Activated CD4-positive, alpha-beta T cell treated with anti-CD3 and anti-CD28 coated beads, Interleukin-2, amount 10 ng/mL, durations not matched to agents 24 days and 14 days (primary cell): ENCODE measurements at places on chromosomes 2 and 18.

- DNase-seq, result no peak
These were observed 82.2 kb downstream of the PLB1 start for GRCh38 chr2:28577791-28578680.

DNA sequence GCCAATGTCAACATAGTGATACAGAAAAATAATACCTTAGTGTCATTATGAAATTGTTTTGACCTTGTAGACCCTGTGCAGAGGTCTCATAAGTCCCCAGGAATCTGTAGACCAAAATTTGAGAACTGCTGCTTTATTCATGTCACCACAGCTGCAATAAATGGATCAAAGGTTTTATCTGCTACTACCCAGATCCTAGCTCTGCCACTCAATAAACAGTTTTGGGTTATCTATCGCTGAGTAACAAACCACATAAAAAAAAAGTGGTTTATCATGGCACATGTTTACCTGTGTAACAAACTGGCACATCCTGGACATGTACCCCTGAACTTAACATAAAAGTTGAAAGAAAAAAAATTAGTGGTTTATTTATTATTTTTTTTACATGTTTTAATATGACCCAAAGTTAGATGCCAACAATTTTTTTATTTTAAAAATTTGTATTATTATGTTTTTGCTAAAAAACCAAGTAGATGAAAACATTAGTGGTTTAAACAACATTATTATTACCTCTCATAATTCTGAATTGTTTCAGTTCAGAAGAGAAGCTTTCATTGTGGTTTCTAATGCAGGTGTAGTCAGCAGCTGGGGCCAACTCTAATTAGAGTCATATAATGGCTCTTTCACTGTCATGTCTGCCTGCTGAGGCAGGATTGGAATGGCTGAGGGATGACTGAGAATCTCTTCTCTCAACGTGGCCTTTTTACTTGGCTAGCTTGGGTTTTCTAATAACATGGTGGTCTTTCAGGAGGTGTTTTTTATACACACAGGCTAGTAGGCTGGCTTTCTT is 103.3 kb upstream of the SLC38A11 start:
- DNase-seq, result no peak

- DNase-seq, result peak; percentile 81
These were observed 647 bp downstream of the PSME4 start for GRCh38 chr2:53969968-53970723.

DNA sequence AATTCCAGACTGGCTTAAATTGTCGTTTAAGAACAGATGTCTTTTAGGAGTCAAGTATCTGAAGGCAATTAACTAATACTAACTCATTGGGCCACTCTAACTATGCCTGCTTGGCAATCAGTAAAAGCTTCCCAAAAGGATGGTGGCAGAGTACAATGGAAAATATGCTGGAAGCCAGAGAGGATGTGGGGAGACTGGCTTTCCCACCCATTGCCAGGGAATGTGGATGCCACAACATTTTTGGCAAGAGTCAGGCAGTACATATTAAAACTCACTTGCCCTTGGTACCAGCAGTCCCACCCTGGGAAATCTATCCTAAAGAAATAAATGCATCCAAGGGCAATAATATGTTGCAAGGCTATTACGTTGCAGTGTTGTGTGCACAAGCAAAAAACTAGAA is 74.0 kb upstream of the FZD7 start:
- DNase-seq, result no peak

DNA sequence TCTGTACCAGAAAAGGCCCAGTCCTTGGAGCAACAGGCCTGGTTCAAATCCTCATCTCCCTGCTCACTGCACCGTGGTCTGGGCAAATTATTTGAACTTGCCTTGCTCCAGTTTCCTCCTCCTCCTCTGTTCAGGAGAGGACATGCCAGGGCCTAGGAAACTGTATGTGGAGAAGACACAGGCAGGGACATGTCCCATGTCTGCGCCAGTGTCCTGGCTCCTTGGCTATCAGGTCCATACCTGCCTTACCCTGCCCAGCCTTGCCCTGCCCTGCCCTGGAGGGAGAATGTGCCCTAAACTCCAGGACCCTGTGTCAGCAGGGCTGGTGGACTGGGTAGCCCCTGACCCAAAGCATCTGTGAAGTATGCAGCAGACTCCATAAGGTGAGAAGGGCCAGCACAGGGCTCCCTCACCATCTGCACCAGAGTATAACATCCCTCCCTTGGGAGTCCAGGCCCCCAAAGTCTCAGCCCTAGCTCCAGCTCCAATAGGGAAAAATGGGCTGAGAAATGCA is 165.3 kb downstream of the GALNT1 start:
- DNase-seq, result no peak

DNA sequence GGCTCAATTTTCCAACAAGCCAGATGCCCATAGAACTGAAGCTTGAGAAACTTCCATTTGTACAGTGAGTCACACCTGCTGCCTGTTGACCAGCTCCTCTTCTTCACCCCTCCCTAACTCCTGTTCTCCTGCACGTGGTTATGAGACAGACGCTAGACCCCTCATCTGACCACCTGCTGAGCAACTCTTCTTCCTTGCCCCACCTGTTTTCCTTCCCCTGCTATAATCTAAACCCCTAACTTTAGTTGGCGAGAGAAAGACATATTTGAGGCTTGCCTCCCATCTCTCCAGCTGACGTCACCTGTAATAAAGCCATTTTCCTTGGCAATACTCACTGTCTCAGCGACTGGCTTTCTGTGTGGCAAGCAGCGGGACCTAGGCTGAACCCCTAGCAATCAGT is 22.3 kb upstream of the ITM2C start:
- DNase-seq, result no peak

DNA sequence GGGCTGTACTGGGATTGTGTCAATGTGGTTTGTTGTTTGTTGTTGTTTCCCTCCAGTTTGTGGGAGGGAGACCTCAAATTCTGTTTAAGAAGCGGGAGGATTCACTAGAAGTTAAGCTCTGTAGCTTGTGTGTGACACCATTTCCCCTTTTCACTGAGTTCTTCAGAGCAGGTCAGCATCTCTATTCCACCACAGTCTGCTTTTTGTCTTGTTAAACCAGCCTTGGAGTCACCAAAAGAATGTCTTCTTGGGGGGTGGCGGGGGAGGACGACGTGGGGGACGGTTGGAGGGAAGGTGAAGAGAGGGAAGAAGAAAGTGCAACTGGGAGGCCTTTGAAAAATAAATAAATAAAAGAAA is 2.3 kb upstream of the BCL11A start:
- DNase-seq, result no peak

- no peak for DNase-seq
These were observed 121.5 kb upstream of the CTAGE1 start for GRCh38 chr18:22539051-22539765.

- DNase-seq, result no peak
These were observed 619 bp upstream of the FAM168B start for GRCh38 chr2:131093696-131094462.

- no peak for DNase-seq
These were observed 137.1 kb downstream of the RPIA start for GRCh38 chr2:88828397-88829137.

DNA sequence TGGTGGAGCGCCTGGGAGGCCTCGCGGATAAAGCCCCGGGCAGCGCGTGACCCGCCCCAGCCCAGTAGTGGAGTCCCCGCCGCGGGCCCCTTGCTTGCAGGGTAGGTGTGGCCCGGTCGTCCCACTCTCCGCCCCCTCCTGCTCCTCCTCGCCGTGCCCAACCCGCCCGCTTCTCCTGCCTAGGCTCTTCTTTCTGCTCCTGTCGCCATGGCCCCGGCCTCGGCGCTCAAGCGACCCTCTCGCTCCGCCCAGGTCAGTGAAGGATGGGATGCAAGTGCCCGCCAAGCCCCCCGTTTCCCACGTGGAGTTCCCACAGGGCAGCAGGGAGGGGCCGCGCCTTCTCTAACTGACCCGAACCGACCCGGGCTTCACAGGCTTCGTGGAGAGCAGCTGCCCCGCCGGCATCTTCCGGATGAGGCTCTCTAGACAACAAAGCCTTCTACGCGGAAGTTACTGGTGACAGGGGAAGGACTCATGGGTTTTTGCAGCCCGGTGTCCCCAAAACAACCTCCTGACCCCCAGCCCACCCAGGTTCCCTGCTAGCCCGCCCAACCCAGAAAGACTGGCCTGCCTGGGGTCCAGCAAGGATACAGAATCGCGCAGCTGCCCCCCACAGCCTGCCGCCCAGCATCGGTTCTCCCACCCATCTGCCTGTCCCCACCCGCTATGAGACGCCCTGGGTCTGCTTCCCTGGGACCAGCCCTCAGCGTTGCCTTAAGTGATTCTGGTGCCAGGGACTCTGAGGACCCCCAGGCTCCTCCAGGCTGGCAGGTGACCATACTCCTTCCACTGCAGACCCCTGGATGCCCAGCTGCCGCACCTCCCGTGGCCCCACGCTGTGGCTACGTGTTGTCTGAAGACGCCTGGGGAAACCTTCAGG is 32.8 kb downstream of the TTC32 start:
- peak; percentile 87 for DNase-seq

DNA sequence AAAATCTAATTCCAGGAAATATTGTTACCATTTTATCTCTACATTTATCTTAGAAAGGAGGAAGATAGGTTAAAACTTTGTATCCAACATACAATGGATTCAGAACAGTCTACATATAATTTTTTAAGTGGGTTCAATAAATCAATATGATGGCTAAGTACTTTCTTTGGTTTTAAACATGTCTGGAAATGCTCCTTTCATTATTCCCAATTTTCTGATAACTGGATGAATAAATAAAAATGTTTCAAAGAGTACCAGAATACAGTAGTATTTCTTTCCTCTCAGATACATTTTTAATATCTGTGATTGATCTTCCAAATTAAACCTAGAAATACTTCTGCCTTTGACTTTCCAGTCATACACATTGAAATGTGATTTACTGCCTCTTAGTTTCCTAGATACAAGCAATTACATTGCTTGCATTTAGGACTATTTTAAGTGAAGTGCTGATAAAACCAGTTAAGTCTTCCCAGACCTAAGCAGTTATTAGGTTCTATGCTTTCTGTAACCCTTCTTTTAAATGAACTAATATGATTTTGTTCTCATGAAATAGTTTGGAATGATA is 283.5 kb downstream of the CCDC178 start:
- DNase-seq, result no peak

GRCh38 chr2:260507-261161 is 3.2 kb downstream of the SH3YL1 start:
- peak; percentile 49 for DNase-seq

GRCh38 chr2:185608799-185609198 is 129.8 kb upstream of the FSIP2 start:
- no peak for DNase-seq

GRCh38 chr2:15941481-15941850 is 1.1 kb downstream of the MYCN start:
- DNase-seq, result no peak

- no peak for DNase-seq
These were observed 58.6 kb upstream of the KLF7 start for GRCh38 chr2:207224381-207224780.

DNA sequence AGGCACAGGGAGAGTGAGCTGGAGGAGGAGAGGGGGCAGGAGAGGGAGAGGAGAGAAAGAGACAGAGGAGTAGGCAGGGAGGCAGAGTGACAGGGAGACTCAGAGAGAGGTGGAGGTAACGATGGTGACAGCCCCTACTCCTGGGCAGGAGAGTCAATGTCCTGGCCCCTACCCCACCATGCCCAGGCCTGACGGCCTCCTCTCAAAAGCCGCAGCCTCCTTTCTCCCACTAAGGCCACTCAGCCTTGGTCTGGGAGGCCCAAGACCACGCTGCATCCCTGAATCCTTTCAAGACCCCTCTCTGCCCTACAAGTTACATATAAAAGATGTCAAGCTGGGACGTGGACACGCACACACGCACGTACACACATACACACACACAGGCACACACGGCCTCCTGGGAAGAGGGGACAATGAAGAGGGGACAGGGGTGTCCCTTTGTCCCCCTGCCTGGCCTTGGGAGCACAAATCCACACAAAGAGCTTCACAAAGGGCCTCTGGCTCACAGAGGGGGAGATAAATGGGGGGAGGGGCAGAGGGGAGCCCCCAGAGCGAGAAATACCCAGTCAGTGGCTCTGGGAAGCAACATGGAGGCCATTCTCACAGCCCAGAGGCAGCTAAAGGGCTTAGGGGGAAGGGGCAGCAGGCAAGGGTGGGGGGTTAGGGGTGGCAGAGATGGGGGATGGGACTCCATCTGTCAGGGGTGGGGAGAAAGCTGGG is 19.5 kb upstream of the TNS1 start:
- no peak for DNase-seq

DNA sequence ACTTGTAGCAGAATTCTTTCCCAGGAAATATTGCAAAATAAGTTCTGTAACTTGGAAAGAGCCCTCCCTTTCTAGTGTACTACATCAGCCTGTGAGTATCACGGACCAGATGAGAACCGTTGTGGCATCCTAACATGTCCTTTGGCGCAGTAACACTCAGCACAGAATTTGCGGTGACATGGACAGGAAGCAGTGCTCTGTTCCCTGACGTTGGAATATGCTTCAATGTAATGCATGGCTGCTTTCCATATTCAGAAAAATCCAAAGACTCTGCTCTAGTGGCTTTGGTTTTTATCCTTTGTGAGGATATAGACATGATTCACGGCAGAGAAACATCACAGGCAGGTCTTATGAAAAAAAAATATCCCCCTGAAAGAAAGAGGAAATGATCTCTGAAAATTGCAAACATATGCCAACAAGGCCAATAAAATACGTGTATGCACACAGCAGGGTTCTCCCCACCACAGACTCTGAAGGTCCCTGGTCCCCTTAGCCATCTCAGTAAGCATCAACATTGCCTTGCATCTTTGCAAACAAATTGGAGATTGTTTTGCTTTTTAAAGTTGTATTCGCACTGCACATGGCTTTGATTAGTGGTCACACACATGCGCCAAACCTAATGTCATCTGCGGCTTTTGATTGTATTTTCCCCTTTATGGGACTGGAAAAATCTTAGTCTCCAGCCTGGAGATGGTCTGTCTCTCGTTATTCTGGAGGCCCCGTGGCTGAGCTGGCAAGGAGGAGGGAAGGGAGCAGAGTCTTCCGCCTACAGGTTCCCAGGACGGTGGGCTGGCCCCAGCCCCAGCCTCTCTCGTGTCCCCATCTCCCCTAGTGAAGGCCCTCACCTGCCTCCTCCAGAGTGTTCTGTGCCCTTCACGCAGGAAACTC is 122.9 kb downstream of the COPS8 start:
- no peak for DNase-seq

DNA sequence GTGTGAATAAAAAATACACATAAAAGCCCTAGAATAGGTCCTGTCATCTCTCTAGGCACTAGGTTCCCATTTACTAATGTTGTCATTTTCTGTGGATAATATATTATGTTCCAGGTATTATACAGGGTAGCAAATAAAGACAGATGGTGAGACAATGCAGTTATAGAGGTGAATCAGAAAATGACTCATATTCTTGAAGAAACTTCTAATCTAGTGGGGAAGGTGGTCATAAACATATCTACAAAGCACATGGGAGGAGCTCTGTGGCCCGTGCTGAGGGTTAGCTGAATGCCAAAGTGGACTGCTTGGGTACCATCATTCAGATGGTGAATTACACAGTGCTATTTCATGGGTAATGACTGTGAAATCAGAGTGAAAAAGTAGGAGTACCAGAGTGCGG is 700.9 kb downstream of the ERBB4 start:
- no peak for DNase-seq

DNA sequence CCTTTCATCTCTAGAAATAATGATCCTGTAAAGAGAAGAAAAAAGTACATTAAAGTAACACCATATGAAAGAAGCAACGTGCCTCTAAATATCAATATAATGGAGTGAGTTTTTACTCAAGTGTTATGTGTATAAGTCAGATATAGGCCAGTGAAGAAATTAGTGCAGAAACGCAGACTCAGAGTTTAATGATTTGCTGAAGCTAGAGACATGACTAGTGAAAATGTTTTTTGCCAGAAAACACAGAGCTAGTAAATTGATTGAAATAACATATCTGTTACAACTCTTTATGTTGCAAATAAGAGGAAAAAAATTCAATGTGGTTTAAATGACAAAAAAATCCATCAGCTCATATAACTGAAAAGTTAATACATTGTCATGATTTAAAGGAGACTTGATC is 217.2 kb upstream of the NXPH2 start:
- DNase-seq, result no peak
